CD8-positive, alpha-beta memory T cell (primary cell): ENCODE measurements at places on chromosomes 16 and 17.

DNA sequence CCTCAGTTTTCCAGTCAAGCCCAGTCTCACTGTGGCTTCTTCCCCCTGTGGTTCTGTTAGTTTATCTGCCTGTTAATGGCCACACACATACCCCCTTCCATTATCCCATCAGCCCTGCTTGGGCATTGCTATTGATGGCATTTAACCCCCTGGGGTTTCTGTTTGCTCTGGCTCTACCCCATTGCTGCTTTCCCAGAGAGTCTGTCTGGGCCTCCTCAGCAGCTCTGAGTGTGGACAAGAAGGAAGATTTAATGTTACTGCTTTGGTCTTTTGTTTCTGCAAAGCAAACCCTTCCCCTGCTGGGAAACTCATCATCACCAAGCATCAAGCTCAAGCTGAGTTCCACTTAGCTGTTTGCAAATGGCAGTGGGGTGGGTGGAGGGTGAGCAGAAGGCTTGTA, 162.7 kb downstream of the CCT6B start:
- no peak for DNase-seq

DNA sequence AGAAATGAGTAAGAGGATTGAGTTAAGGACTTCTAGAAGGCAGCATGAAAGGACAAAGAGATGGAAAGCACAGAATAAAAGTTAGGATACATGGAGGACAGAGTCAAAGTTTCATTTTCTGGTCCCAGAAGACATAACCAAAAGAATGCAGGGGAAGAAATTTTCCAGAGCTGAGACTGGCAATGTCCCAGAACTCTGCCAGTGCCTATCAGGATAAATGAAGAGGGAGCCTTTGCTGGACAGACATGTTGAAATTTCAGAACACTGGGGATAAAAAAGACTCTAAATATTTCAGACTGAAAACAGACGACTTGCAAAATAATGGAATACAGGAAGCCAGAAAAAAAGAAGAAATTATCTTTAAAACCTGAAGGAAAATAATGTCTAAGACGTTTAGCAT, 55.7 kb downstream of the NT5M start:
- DNase-seq: no peak

GRCh38 chr16:15983898-15984297, 34.5 kb downstream of the ABCC1 start:
- DNase-seq: no peak

DNA sequence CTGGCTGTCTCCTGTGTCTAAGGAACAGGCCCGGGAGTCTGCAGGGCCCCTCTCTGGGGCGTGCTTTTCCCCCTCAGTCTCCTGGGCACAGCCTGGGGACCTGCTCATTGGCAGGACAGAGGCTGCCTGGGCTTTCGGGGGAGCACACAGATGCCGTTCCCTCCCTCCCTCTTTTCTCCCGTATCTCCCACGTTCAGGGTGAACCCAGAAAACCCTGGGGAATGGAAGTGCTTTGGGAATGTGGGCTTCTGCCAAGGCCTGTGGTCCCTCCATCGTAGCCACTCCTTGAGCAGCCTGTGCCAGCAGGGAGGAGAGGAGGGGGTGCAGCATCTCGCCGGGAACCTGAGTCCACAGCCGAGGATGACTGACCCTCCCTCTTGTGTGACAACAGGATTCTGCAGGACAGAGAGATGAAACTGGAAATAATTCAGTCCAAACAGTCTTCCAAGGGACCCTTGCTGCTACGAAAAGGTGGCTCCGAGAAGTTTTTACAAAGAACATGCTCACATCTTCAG, 52.0 kb downstream of the RNF213 start:
- no peak for DNase-seq
